ENCODE measurements at places on chromosomes 16 and 17. TPM values are rescaled to one million over a fixed set of nuclear protein-coding genes. Genes with fewer than 3 reads are reported as not detected.
A peak's percentile ranks its signal among the peaks of the same experiment; 100 is the strongest.

Gene TUBB3
- total RNA-seq: 0.93 TPM

Gene KCNJ18
- not detected for total RNA-seq

Gene KRTAP4-4
- not detected for total RNA-seq

Gene TP53TG3B
- total RNA-seq: not detected

Gene RNF43
- total RNA-seq: 1.4 TPM

DNA sequence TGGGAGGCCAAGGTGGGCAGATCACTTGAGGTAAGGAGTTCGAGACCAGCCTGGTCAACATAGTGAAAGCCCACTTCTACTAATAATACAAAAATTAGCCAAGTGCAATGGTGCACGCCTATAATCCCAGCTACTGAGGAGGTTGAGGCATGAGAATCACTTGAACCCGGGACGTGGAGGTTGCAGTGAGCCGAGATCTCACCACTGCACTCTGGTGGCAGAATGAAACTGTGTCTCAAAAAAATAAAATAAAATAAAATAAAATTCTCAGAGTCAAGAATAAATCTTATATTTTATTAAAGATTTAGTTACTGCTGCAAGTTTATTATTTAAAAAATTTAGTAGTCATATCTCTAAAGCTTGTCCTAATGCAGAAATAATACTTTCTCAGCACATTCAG is 29.7 kb downstream of the ARL4D start:
- no peak overlapping the region for H3K27ac ChIP-seq
- no peak for DNase-seq
- no peaks in the 10 kb centered on the region for H3K36me3 ChIP-seq
- no peak overlapping the region for H3K4me3 ChIP-seq
- peaks cover 16% of the 10 kb centered on the region for H3K27me3 ChIP-seq

GRCh38 chr16:22784690-22785214 is 29.2 kb upstream of the HS3ST2 start:
- no peaks in the 10 kb centered on the region for H3K36me3 ChIP-seq
- no peak overlapping the region for H3K27ac ChIP-seq
- H3K4me1 ChIP-seq: no peaks in the 10 kb centered on the region
- no peak for DNase-seq

- DNase-seq: no peak
- H3K4me3 ChIP-seq: no peak overlapping the region
- peaks cover 8% of the 10 kb centered on the region for H3K36me3 ChIP-seq
- H3K4me1 ChIP-seq: no peaks in the 10 kb centered on the region
- H3K27me3 ChIP-seq: no peaks in the 10 kb centered on the region
- no peak overlapping the region for H3K27ac ChIP-seq
Observed at GRCh38 chr16:920051-920681, 50.6 kb downstream of the LMF1 start.

DNA sequence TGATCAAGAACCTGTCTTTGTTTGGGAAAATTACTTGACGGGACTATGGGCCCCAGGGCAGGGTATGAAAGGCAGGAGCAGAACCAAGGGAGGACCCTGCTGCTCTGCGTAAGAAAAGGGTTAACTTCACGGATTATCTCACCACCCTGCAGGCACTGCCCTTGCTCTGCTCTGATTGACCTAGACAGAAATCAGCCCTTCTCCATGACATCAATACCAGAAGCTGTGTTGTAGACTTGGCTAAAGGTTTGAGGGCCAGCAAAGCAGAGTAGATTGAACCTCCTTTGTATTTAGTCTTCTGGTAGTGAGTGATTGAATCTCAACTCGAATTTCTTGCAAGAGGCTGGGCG is 52.9 kb upstream of the ETV4 start:
- no peak for DNase-seq
- no peaks in the 10 kb centered on the region for H3K36me3 ChIP-seq
- no peaks in the 10 kb centered on the region for H3K27me3 ChIP-seq
- H3K4me3 ChIP-seq: no peak overlapping the region

- H3K4me3 ChIP-seq: peak within 1 kb of the TSS; percentile 69
- H3K27me3 ChIP-seq: peaks cover 22% of the 10 kb centered on the region
- no peak within 1 kb of the TSS for H3K27ac ChIP-seq
- H3K36me3 ChIP-seq: no peaks in the 10 kb centered on the region
- peak; percentile 95 for DNase-seq
Observed at GRCh38 chr16:84144859-84145639, at the start of the genes DNAAF1 and HSDL1. Gene DNAAF1, plus strand, starts transcription at chr16:84145308. Its CDS starts 133 bp downstream, at chr16:84145441. Gene HSDL1, minus strand, starts transcription at chr16:84145177. Its CDS starts 13,856 bp downstream, at chr16:84131321.

DNA sequence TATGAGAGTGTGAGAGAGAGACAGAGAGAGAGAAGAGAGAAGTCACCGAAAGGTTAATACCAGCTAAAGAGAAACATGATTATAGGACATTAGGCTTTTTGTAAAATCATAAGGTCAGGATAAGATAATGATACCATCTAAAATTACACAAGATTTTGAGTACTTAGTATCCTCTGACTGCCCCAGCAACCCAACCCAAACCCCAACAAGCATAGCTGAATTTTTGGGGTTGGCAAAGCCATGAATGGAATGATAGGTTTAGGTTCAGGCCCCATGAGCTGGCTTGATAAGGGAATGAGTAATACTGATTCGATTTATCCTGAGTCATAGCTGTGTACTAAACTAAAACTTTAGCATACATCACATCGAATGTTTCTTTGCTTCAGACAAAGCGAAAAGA is 259.5 kb downstream of the IRX3 start:
- no peak overlapping the region for H3K27ac ChIP-seq
- DNase-seq: no peak
- no peaks in the 10 kb centered on the region for H3K36me3 ChIP-seq
- H3K4me3 ChIP-seq: no peak overlapping the region
- no peaks in the 10 kb centered on the region for H3K4me1 ChIP-seq

DNA sequence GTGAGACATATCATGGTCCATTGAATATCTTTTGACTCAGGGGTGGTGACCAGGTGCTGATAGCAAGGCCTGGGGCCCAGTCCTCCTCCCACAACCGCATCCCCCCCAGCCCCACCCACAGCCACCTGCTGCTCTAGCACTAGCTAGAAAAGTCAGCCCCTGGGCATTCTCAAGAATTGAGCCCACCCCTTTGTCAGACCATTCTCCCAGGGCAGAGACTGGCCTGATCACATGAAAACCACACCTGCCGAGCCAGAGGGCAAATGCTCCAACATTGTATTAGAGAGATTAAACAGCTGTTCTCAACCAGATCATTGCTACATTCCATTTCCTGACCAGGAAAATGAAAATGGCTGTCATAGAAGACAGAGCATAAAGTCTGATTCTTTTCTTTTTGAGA is 62.4 kb downstream of the RAB11FIP4 start:
- H3K36me3 ChIP-seq: no peaks in the 10 kb centered on the region
- no peak overlapping the region for H3K4me3 ChIP-seq
- DNase-seq: no peak
- no peaks in the 10 kb centered on the region for H3K27me3 ChIP-seq

DNA sequence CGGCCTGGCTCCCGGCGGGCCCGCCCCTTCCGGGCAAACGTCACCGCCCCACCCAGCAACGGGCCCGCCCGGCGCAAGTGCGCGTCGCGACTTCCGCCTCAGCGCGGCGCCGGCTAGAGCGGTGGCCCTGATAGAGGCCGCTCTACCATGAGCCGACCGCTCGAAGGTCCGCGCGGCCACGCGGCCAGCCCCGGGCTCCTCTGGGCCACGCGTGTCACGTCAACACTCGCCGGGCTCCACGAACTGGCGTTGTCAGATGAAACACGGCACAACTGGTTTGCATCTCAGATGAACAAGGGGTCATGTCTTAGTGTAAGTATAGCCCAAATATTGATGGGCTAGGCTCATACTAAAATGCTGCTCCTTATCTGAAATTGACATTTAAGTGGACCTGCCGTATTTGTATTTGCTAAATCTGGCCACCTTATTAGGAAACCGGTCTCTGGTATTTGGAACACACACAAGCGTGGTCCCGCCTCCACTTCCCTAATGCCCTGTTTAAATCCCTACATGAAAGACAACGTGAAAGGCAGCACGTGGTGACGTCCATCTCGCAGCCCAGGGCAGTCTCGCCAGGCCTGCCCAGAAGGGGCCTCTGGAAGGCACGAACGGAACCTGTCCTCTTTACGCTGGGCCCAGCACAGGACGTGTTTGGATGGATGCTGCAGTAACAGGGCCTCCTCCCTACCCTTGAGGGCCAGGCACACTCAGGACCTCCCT is at the start of gene ZNF598:
Gene ZNF598 (minus strand): TSS at position 31 of the 720 bp plus-strand sequence.
- H3K4me1 ChIP-seq: peaks cover 49% of the 10 kb centered on the region
- peak within 1 kb of the TSS; percentile 94 for H3K27ac ChIP-seq
- peak within 1 kb of the TSS; percentile 78 for H3K4me3 ChIP-seq
- no peaks in the 10 kb centered on the region for H3K27me3 ChIP-seq
- peaks cover 3% of the 10 kb centered on the region for H3K36me3 ChIP-seq

DNA sequence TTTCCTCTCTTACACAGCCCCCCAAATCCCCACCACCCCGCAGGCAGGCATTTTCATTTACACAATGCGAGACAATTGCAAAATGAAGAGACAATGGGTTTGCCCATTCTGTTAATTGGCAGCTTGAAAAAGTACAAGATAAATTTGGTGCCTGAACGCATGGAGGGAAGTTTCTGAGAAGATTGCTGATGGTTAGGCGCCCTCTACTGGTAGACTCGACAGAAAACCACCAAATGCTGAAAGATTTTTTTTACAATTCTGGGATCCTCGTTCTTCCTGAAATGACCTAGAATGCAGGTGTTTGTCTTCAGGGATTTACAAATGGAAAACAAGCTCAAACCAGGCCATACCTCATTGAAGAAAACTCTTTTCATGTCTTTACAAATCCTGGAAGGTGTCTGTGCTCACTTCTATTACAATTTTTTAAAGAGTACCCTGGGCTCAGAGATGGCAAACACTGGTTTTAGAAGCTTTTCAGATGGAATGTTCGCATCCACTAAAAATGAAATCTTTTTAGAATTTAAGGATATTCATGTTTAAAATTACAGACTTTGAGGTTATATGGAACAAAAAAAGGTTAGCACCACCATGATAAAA is 338.5 kb downstream of the PMP22 start:
- DNase-seq: peak; percentile 39
- no peaks in the 10 kb centered on the region for H3K4me1 ChIP-seq
- H3K36me3 ChIP-seq: no peaks in the 10 kb centered on the region
- no peak overlapping the region for H3K27ac ChIP-seq
- H3K4me3 ChIP-seq: no peak overlapping the region
- no peaks in the 10 kb centered on the region for H3K27me3 ChIP-seq

DNA sequence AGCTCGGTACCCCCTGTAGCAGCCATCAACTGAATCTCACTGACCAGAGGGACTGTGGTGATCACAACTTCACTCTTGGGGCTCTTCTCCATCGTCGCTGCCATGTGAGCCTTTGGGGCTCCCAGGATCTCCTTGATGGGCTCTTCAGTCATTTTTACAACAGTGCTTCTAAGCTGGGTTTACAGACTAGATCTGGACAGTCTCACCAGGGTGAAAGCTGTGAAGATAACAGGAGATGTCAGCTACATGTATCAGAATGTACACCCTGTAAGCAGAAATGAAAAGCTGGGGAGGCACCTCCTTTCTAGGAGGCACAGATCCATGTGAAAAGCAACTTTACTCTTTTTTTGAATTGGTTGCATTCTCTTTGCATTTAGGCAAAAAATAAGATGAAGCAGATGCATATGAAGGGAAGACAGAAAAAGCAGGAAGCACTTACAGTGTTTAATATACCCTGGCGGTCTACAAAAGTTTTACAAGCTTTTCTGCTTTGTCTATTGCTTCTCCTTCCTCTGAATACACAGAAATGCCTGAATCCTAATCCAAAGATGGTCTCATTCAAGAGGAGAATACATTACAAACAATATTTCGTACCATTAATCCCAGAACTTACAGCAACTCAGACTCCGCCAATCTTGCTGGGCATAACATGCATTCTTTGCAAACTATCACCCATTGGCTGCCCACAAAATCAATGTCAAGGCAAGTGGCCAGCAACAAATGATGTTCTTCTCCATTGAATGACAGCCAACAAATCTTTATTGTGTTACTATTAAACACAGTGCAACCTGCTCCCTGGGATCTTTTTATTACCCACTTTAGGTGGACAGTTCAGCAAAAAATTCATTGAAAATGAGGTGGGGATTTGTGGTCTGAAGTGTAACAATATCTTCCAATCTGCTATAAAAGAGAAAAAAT is 1.5 kb downstream of the TMEM100 start:
- no peak overlapping the region for H3K4me3 ChIP-seq
- no peak for DNase-seq
- no peaks in the 10 kb centered on the region for H3K36me3 ChIP-seq

DNA sequence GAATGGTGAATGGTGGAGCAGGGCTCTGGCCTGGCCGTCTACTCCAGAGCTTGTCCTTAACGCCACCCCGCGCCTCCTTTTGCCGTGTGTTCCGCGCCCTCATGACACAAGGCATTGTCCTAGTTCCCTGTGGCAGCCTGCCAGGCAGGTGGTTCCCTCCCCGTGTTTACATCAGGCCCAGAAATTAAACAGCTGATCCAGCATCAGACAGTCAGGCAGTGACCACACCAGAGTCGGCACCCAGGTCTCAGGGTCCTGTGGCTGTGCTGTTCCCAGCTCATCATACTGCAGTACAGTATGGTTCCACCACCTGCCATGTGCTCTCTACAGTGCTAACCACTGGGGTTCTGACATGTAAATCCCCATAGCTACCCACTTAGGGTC is 119.7 kb downstream of the RAB11FIP4 start:
- DNase-seq: no peak
- peak overlapping the region; percentile 83 for H3K27ac ChIP-seq
- H3K4me1 ChIP-seq: peaks cover 89% of the 10 kb centered on the region
- H3K36me3 ChIP-seq: peaks cover 8% of the 10 kb centered on the region
- H3K27me3 ChIP-seq: no peaks in the 10 kb centered on the region

GRCh38 chr16:359871-360697 is 7.6 kb upstream of the AXIN1 start:
- peaks cover 19% of the 10 kb centered on the region for H3K27me3 ChIP-seq
- no peaks in the 10 kb centered on the region for H3K36me3 ChIP-seq
- H3K27ac ChIP-seq: no peak overlapping the region
- no peak for DNase-seq
- H3K4me3 ChIP-seq: no peak overlapping the region

- H3K27me3 ChIP-seq: no peaks in the 10 kb centered on the region
- no peaks in the 10 kb centered on the region for H3K36me3 ChIP-seq
- no peaks in the 10 kb centered on the region for H3K4me1 ChIP-seq
- no peak overlapping the region for H3K27ac ChIP-seq
- DNase-seq: no peak
Observed at GRCh38 chr16:79430191-79430678, 170.3 kb downstream of the MAF start.

All from T-cell (primary cell).